Smooth muscle cell of the brain vasculature (primary cell): ENCODE measurements at places on chromosomes 6 and 20.

- no peak for DNase-seq
These were observed 230.6 kb downstream of the FNDC1 start for GRCh38 chr6:159399751-159400221.

GRCh38 chr6:119658917-119659316, 309.4 kb upstream of the MAN1A1 start:
- DNase-seq: no peak

GRCh38 chr20:31974296-31974695, 6.3 kb downstream of the XKR7 start:
- no peak for DNase-seq

DNA sequence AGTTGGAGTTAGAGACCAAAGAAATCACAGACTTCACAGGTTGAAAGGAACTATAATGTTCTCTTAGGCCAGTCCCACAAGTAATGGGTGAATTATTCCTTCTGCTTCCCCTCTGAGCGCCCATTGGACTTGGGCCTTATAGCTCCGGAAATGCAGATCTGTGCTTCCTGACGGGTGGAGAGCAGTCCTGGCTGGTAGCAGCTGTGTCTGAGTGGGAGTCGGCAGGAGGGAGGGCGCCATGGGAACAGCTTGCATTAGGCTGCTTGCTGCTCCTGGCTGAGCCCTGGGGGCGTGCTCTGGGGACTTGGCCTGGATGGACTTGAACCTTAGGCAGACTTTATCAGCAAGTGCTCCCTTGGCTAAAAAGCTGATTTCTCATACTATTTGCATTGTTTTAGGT, 18.4 kb upstream of the NUP153 start:
- no peak for DNase-seq

DNA sequence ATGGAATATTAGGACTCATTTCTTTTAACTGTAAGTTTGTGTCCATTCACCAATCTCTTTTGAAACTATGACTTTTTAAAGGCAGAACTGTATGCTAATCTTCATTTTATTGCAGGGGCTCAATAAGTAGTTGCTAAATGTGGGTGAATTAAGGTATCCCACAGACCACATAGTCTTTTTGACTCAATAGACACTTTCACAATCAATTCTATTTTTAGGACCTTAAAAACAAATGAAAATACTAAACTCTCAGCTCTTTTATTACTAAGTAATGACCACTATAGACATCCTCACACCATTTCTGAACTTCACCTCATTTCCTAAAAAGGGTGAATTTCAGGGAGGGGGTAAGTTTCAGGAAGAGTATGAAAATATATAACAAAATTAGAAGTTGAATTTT, 106.8 kb upstream of the BEND6 start:
- DNase-seq: no peak

GRCh38 chr20:2145376-2145775, 43.7 kb downstream of the STK35 start:
- no peak for DNase-seq

DNA sequence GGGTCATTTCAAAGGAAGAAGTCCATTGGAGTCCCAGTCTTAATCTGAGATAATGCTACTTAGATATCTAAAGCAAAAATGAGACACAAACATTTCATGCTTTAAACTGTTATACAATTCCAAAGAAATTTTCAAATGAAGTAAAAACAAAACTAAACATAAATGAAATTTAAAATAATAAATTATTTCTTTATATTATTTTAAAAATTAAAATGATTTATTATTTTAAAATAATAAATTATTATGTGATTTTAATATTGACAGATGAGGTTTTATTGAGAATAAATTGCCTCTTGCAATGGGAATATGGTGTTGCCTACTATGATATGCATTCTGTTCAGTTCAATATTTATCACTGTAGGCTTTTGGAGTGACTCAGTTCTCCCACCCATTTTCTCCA, 93.7 kb upstream of the BACH2 start:
- DNase-seq: no peak

DNA sequence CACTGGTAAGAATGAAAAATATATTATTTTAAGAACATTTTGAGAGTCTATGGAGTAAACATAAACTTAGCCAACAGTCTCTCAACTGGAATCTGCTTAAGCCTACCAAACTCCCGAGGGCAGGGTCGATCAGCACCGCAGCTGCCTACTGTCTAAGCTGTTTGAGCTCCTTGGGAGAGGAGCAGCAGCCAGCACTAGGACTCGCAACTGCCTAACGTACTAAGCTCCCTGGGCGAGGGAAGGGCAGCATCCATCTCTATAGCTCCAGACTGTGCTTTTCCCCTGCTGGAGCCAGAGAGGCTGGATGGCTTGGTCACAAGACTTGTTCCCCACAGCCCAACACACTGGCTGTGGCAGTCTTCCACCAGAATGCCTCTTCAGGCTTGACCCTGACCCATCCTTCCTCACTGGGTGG, 96.4 kb downstream of the MOXD1 start:
- DNase-seq: no peak

GRCh38 chr6:134061440-134061839, 9.0 kb upstream of the SLC2A12 start:
- DNase-seq: no peak

DNA sequence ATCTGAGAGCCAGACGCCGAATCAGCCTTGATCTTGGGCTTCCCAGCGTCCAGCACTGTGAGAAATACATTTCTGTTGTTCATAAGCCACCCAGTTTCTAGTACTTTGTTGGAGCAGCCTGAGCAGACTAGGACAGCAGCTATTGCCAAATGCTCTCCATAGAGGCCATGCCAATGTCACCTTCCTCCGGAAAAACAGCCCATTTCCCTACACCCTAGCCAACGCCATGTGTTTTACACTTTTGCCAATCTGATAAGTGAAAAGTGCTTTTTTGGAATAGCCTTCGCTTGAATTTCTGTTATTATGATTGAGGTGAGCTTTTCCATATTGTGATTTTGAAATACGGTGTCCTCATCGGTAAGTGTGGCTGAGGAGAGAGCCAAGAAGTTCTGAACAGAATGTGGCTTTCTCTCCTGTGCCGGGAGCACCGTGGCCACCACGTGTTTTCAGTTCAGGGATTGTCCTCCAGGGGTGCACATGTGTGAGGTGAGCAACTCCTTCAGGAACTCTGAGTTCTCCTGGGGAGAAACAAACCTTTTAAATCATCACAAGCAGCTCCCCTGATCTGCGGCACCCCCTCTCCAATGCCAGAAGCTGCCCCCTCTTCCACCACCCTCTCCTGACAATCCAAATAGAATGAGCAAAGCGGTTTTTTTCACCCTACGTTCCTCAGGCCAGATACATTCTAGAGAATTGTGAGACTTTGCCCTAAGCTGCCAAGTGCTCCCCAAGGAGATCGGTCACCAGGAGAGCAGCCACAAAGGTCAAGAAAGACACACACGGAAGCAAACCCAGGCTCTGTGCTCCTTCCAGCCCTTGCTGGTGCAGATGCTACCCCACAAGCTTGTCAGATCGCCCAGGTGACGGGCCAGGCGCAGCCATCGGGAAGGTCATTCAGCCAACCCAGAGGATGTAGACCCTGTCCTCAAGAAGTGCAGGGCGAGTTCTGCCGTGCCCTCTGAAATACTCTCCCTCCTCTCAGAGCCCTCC, 36.0 kb downstream of the TAF8 start:
- no peak for DNase-seq

GRCh38 chr6:155265843-155266535, 2.2 kb downstream of the CLDN20 start:
- DNase-seq: no peak

GRCh38 chr6:138785079-138785478, 10.8 kb upstream of the ECT2L start:
- no peak for DNase-seq

GRCh38 chr20:18678549-18679419, 90.9 kb downstream of the DTD1 start:
- DNase-seq: no peak
